ENCODE measurements at places on chromosomes 12 and 14.

- no peak for DNase-seq
Observed at GRCh38 chr12:116803013-116803736, 65.1 kb downstream of the RNFT2 start.

GRCh38 chr12:129106772-129107171 is 253.5 kb downstream of the GLT1D1 start:
- DNase-seq: no peak

- no peak for DNase-seq
Observed at GRCh38 chr12:72077111-72077820, 138.6 kb downstream of the TPH2 start.

GRCh38 chr12:25811656-25812126 is 146.8 kb upstream of the RASSF8 start:
- no peak for DNase-seq

- DNase-seq: peak; percentile 83
Observed at GRCh38 chr12:9634177-9634803, 26.6 kb upstream of the KLRB1 start.

DNA sequence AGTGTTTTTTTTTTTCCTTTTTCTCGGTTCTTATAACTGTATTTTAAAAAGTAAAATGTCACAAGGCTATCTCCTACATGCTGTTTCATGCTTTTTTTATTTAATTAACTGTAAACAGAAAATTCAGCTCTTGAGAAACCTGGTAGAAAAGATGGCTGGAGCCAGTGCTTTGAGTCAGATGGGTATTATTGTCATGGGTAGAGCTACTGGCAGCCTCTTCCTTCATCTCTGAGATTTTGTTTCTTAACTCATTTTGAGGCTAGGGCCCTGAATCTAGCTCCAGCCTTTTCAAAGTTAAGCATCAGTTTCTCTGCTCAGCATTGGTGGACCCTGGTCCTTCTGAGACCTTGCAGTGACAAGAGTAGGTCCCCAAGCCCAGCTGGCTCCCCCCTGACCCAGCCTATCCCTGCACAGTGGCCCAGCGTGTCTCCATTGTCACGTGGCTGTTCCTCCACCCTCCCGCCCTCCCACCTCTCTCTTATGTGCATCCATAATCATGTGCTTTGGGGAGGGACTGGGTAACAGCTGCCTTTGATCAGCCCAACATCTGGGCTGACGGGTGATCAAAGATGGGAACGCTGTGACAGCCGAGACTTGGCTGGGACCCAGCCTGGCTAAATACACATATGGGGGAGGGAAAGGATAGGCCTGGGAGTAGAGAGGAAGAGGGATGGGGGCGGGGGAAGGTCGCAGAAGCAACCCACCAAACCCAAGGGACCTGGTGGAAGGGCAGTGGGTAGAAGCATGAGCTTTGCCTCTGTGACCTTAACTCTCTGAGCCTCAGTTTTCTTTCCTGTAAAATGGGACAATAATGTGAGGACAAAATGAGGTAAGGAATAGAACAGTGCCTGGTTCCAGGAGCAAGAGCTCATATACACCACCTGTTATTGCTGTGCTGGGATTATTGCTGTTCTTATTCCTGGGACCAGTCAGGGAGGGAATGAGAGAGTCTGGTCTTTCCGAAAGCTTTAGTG is 24.4 kb upstream of the RBM19 start:
- no peak for DNase-seq

DNA sequence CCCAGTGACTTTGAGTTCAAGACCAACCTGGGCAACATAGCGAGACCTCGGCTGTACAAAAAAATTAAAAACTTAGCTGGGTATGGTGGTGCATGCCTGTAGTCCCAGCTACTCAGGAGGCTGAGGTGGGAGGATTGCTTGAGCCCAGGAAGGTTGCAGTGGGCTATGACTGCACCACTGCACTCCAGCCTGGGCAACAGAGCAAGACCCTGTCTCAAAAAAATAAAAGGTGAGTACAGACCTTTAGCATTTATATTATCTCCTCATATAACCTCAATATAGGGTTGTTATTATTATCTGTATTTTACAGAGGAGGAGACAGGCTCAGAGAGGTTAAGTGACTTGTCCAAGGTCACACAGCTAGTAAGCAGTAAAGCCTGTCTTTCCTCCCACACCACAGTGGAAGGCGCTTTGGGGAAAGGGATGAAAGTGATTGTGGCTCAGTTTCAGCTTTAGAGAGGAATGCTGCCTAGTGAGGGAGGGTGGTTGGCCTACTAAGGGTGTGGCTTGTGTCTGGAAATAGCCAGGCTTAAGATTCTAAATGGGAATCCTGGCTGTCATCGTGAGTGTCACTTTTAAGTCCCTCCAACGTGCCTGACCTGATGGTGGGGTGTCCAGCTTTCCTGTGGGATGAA is 7.2 kb downstream of the TPCN1 start:
- DNase-seq: no peak

DNA sequence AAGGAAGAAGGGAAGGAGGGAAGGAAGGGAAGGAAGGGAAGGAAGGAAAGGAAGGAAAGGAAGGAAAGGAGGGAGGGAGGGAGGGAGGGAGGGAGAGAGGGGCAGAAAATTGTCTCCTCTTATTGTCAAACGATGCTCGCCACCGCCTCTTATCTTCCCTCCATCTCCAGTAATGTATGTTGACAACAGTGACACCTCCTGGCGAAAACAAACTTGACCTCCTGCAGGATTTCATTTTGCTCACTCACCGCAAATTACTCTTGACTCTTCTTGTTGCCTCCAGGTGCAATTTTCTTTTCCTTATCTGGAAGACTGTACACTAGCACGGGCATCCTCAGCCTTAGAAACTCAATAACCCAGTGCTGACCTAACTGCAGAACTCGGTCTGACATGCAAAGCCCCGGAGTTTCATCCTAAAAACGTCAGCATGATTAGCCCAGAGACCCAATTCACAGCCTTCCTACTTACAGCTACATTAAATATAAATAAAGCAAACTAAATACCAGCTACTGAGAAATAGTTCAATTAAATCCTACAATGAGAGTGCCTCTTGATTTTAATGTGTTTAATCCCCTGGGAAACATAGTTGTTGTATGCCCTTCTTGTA is 512.4 kb upstream of the TMPO start:
- DNase-seq: no peak

DNA sequence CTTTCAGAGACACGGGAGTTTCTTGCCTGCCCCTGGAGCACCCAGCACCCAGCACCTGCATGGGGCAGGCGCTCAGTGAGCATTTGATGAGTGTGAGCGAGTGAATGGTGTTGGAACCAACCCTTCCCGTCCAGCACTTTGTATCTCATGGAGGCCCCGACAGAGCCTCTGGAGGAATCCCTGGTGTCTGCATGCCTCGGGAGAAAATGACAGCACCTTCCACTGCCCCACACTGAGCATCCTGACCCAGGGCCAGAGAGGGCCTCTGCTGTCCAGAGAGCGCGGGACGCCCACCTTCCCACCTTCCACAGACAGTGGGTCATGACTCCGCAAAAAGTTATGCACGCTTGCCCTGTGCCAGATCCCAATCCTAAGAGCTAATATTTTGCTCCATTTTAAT is 103.0 kb upstream of the BCL11B start:
- DNase-seq: no peak

DNA sequence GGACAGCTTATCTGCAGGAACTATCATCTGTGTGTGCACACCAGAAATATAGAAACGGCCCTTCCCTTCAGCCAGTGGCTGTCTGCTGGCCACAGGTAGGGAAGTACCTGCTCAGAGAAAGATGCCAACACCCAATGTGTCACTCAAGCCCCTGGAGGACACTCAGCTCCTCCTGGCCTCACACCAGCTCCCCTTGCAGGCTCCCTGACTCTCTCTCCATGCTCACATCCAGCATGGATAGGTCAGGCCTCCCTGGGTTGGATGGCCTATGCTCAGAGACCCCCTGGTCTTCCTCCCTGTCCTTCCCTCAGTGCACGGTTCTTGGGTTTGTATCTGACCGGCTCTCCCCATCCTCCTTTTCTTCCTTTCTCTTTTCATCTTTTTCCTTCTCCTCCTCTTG is 202.1 kb downstream of the BCL11B start:
- DNase-seq: no peak

GRCh38 chr12:50314636-50315312 is 31.5 kb upstream of the LIMA1 start:
- no peak for DNase-seq

- DNase-seq: no peak
Observed at GRCh38 chr12:49795654-49796105, 32.5 kb downstream of the NCKAP5L start.
